ENCODE measurements at places on chromosomes 3 and 15.

GRCh38 chr3:45145681-45146614, at the start of gene CDCP1:
Gene CDCP1 (minus strand): TSS chr3:45146378. CDS start chr3:45146287, 91 bp downstream.
- no peak for DNase-seq
- peaks cover 4% of the 10 kb centered on the region for H3K27me3 ChIP-seq
- H3K36me3 ChIP-seq = no peaks in the 10 kb centered on the region

- no peak for DNase-seq
- H3K4me3 ChIP-seq = no peak overlapping the region
- no peak overlapping the region for H3K27ac ChIP-seq
- H3K4me1 ChIP-seq = no peaks in the 10 kb centered on the region
- H3K27me3 ChIP-seq = peaks cover 9% of the 10 kb centered on the region
Observed at GRCh38 chr3:115624901-115625300, 1.6 kb downstream of the GAP43 start.

DNA sequence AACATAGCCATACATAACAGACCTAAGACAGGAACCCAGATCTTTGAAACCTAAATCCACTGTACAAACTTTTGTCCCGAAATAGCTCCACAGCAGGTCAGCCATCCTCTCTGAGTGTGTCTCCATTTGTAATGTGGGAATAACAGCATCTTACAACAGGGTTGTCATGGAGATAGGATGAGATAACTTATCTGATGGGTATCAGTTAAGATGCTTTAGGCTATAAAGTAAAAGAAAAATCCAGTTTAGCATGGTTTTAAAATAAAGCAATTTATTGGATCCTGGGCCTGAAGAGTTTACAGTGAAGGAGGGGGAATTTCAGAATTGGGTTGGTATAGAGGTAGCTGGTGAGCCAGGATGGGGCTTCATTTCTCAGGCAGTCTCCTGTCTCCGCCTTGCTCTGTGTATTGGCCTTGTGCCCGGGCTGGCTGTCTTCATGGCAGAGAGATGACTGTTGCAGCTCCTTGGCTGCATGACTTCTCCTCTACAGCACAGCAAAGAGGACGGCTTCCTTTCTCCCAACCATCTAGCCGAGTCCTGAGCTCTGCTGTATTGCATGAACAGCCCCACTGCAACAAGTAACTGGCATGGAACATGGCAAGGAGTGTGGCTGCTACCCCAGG, 131.9 kb upstream of the PROK2 start:
- H3K4me1 ChIP-seq = no peaks in the 10 kb centered on the region
- peak; percentile 38 for DNase-seq
- H3K27me3 ChIP-seq = no peaks in the 10 kb centered on the region

- DNase-seq = peak; percentile 55
- no peak overlapping the region for H3K27ac ChIP-seq
- H3K4me3 ChIP-seq = no peak overlapping the region
- H3K36me3 ChIP-seq = no peaks in the 10 kb centered on the region
Observed at GRCh38 chr3:120438665-120439370, 12.0 kb downstream of the FSTL1 start.

GRCh38 chr3:167521006-167521355, 47.1 kb upstream of the SERPINI2 start:
- H3K36me3 ChIP-seq = no peaks in the 10 kb centered on the region
- no peak overlapping the region for H3K4me3 ChIP-seq
- H3K27me3 ChIP-seq = no peaks in the 10 kb centered on the region
- peak; percentile 37 for DNase-seq
- no peaks in the 10 kb centered on the region for H3K4me1 ChIP-seq
- H3K27ac ChIP-seq = no peak overlapping the region

- no peaks in the 10 kb centered on the region for H3K4me1 ChIP-seq
- no peak for DNase-seq
- no peak overlapping the region for H3K4me3 ChIP-seq
- no peaks in the 10 kb centered on the region for H3K36me3 ChIP-seq
- H3K27ac ChIP-seq = no peak overlapping the region
Observed at GRCh38 chr15:73022161-73022560, 30.1 kb upstream of the NEO1 start.

DNA sequence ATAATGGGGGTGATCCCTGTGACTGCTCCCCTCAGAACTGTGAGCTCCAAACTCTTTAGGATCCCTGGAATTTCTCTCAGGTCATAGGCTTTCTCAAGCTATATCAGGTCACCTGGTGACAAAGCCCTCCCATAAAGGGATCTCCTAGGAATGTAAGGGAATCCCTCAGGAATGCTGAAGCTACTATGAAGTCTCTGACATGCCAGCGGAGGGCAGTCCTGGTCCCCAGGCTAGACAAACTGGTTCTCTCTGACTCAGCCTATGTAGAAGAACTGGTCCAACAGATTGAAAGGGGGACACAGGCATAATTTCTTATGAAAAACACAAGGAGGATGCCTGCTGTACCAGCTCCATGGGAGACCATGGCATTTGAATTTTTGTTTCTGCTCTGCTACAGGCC, 6.7 kb downstream of the LPCAT4 start:
- H3K27ac ChIP-seq = no peak overlapping the region
- no peaks in the 10 kb centered on the region for H3K36me3 ChIP-seq
- H3K4me3 ChIP-seq = no peak overlapping the region
- no peaks in the 10 kb centered on the region for H3K4me1 ChIP-seq
- DNase-seq = no peak
- no peaks in the 10 kb centered on the region for H3K27me3 ChIP-seq

DNA sequence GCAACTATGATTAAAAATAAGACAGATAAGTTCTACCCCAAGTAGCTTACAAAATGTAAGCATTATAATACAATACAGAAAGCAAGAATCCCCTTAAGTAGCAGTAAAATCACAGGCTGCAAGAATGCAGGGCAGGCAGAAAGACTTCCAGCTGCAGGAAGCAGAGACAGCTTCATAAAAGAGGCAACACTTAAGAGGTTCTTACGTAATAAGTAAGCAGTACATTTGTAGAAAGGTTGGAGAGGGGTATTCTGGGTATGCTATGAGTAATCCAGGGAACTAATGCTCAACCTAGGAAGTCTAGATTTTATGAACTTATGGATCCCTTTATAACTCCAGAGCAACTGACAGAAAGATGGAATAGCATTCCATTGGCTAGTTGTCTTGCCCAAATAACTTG, 151.6 kb downstream of the IL5RA start:
- H3K36me3 ChIP-seq = no peaks in the 10 kb centered on the region
- H3K4me3 ChIP-seq = no peak overlapping the region
- H3K27me3 ChIP-seq = no peaks in the 10 kb centered on the region
- no peaks in the 10 kb centered on the region for H3K4me1 ChIP-seq
- no peak for DNase-seq
- no peak overlapping the region for H3K27ac ChIP-seq

DNA sequence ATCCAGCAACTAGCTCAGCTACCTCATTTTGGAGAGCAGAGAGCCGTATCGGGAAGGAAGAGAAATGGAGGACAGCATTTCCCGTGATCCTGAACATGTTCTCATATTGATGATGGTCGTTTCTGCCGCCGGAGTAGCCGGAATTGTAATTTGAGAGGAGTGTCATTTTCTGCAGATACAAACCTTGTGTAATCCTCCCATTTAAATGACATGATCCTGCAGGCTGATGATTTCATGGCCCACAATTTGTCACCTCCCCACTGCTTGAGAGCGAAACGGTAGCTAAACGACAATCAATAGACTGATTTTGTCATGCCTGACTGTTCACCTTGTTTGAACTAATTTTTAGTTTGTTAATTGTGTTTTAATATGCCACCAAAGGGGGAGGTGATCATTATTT, 126.5 kb upstream of the CNTN6 start:
- DNase-seq = no peak
- no peak overlapping the region for H3K4me3 ChIP-seq
- no peaks in the 10 kb centered on the region for H3K27me3 ChIP-seq
- H3K4me1 ChIP-seq = no peaks in the 10 kb centered on the region
- no peak overlapping the region for H3K27ac ChIP-seq

DNA sequence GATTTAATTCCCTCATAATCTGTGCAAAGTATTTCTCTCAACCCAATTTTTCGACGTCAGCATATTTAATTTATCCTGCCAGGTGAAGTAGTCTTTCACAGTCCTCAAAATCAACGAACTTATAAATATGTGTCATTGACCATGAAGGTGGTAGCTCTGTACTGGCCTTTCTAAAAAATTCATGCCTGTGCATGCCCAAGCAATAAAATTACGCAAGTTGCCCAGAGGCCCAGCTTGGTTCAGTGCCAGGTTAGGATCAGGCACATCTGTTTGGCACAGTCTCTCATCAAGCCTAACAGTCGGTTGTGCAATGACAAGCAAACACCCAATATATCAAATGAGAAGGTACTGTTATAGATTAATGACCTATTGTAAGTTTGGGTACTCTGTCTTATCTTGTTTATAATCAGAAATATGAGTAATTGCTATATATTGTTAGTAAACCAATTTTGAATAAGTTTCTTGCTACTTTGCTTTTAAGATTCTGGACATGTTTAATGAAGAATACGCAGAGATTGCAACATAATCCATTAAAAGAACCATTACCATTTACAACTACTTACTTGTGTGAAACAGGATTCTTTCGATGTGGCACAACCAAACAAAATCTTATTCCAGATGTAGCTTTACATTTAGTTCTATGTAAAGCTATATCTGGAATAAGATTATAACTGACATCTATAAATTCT, 159.0 kb upstream of the IL12A start:
- H3K27ac ChIP-seq = no peak overlapping the region
- H3K27me3 ChIP-seq = no peaks in the 10 kb centered on the region
- H3K36me3 ChIP-seq = no peaks in the 10 kb centered on the region
- H3K4me3 ChIP-seq = no peak overlapping the region

DNA sequence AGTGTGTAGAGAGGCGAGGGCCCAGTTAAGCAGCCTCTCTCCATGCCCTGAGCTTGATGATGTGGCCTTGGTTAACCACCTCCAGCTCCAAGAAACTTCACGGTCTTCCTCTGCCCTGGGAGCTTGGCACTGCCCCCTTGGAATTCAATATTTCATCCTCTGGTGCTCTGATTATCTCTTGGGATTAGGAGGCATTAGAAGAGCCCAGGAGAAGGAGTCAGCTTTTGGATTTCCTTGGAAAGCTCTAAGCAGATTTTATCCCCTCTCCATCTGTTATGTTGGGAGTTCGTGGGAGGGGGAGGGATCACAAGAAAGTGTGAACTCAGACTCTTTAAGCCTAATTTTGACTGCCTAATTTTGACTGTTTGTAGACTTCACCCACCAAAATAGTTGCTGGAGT, 132.7 kb upstream of the AGBL1 start:
- H3K4me1 ChIP-seq = no peaks in the 10 kb centered on the region
- no peak overlapping the region for H3K27ac ChIP-seq
- DNase-seq = no peak
- no peaks in the 10 kb centered on the region for H3K36me3 ChIP-seq

- peaks cover 10% of the 10 kb centered on the region for H3K4me1 ChIP-seq
- H3K27ac ChIP-seq = peak overlapping the region; percentile 99
- peak; percentile 38 for DNase-seq
- H3K4me3 ChIP-seq = peak overlapping the region; percentile 70
- no peaks in the 10 kb centered on the region for H3K36me3 ChIP-seq
Observed at GRCh38 chr3:169771497-169772304, 1.5 kb upstream of the MYNN start.
